ENCODE measurements at places on chromosomes 7 and 10.

DNA sequence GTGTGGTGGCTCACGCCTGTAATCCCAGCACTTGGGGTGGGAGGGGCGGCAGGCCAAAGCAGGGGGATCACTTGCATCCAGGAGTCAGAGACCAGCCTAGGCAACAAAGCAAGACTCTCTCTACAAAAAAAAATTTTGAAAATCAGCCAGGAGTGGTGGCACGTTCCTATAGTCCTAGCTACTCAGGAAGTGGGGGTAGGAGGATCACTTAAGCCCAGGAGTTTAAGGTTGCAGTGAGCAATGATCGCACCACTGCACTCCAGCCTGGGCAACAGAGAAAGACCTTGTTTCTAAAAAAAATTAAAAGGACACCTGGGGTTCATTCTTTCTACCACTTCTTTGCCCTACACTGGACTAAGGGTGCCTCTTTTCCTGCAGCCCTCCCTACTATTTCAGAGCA is 15.1 kb downstream of the WAPL start:
- DNase-seq = no peak

DNA sequence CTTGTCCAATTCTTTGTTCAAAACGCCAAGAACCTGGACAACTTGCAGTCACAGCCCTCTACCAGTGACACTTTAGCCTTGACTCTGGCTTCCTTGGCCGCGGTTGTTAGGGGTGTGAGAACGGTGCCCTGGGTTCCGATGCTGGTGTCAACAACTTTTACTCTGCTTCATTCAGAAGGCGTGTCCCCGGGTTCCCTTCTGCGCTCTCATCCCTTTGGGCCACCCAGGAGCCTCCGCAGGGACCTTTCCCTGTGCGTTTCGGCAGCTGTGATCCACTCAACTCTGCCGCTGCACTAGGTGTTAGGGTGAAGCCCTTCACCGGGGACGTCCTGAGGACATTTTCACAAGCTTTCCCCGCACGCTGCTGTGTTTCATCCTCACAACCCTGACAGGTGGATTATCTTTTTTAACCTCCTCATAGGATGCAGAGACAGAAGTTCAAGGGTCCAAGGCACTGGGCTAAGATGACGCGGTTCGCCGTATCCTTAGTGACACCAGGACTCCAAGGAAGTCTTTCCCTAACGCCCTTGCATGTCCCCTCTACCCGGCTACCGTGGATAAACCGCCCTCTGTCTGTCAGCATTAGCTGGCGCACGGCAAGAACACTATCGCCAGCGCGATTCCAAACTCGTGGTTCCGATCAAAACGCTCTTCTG is 133.5 kb upstream of the SHH start:
- no peak for DNase-seq

GRCh38 chr10:23604613-23605012 is 165.7 kb downstream of the OTUD1 start:
- DNase-seq = no peak

- peak; percentile 15 for DNase-seq
Measured at GRCh38 chr10:89391907-89392756, at the start of gene IFIT1. Gene IFIT1 (plus strand): TSS chr10:89392623. CDS start chr10:89392713, 90 bp downstream.

GRCh38 chr10:125708971-125709503 is 10.5 kb upstream of the EDRF1 start:
- no peak for DNase-seq

- DNase-seq = no peak
Measured at GRCh38 chr10:4108693-4109092, 323.7 kb upstream of the KLF6 start.

- no peak for DNase-seq
Measured at GRCh38 chr10:29131952-29132547, 156.8 kb upstream of the LYZL1 start.

- no peak for DNase-seq
Measured at GRCh38 chr7:158396301-158396905, 191.2 kb downstream of the PTPRN2 start.

- DNase-seq = no peak
Measured at GRCh38 chr10:69906425-69906824, 104.7 kb downstream of the COL13A1 start.

GRCh38 chr10:34178756-34179155 is 636.3 kb downstream of the PARD3 start:
- DNase-seq = no peak

GRCh38 chr7:43460733-43461348 is 122.1 kb upstream of the STK17A start:
- DNase-seq = no peak

GRCh38 chr7:38299275-38299931 is 26.0 kb upstream of the TARP start:
- DNase-seq = no peak

DNA sequence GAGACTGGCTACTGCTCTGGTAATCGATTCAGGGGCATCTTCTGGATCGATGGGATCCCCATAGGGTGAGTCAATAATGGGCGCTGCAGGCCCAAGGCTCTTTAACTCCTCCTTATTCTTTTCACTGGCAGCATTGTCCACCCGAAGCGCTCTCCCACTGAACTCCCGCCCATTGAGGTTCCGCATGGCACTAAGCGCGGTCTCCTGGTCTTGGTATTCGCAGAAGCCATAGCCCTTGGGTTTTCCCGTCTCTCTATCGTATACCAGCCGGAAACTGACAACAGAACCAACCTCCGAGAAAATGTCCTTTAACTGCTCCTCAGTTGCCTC is 285 bp downstream of the CSTF2T start:
- no peak for DNase-seq

- DNase-seq = no peak
Measured at GRCh38 chr7:144672869-144673268, 163.0 kb downstream of the TPK1 start.

Measured in stimulated activated CD4-positive, alpha-beta T cell treated with anti-CD3 and anti-CD28 coated beads, Interleukin-1b, Interleukin-23, amount 100 ng/mL, for 4 hours (primary cell).